ENCODE measurements at places on chromosomes 16 and 17.

DNA sequence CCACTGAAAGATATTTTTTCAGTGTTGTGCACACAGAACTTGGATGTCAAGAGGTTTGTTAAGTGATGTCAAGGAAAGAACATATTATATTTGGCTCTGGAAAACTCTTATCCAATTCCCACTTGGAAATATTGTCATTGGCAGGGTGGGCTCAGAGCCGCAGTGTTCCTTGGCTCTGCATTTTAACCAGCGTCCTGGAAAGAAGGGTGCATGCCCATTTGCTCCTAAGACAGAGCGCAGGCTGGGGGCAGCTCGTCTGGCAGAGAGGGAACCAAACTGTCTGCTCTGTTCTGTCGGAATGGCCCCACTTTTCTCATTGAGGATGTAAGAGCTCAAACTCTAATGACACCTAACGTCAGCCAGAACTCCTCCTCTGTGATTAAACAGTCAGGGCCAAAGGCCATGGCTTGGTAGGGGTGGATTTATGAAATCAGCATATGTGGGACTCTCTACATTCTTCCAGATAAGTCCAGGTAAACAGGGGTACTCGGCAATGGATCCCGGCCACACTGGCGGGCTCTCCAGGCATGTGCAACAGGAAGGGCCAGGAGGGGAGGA lies 18.0 kb downstream of the SLC47A1 start:
- DNase-seq = no peak

- DNase-seq = no peak
Measured at GRCh38 chr17:40666331-40666730, 1.4 kb upstream of the KRT222 start.

- no peak for DNase-seq
Measured at GRCh38 chr17:924711-925475, 54.7 kb downstream of the NXN start.

- DNase-seq = no peak
Measured at GRCh38 chr16:35798885-35799426, 2339.5 kb downstream of the TP53TG3F start.

- DNase-seq = no peak
Measured at GRCh38 chr17:82077617-82078358, 12.2 kb upstream of the DUS1L start.

- DNase-seq = no peak
Measured at GRCh38 chr16:69890114-69890891, 60.8 kb upstream of the CLEC18A start.

- peak; percentile 1 for DNase-seq
Measured at GRCh38 chr16:74297145-74297665, 591 bp downstream of the PSMD7 start.

- DNase-seq = peak; percentile 1
Measured at GRCh38 chr17:4833941-4834680, 971 bp downstream of the MINK1 start.

DNA sequence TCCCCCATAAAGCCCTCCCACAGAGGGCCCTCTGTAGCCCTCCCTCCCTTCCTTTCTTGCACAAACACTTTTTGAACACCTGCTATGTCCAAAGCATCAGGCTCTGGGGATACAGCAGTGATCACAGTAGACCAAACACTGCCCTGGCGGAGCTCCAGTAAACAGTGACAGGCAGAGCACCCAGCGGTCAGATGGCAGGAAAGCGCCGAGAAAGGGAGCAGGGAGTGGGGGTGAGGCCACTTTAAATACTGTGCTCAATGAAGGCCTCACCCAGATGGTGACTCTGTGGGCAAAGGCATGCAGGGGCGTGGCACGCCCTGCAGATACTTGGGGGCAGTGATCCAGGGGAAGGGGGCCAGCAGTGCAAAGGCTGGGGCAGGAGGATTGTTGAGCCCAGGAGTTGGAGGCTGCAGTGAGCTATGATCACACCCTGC lies 7.6 kb downstream of the PRR29 start:
- DNase-seq = no peak

DNA sequence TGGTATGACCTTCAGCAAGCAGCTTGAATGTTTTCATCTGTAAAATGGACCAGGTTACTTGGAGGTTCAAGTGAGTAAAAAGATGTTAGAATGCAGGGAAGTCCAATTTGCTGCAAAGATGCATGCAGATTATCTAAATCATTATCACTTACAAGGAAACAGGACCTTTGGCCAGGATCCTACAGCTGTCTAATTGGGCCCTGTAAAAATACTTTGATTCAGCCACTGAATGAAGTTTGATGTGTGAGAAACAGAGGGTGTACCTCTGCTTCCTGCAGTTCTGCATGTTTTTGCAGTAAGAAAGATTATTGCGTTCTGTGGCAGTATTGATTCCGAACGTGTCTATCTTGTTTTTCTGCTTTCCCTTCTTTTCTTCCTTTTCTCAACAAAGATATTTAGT lies 10.2 kb downstream of the CDH13 start:
- no peak for DNase-seq

GRCh38 chr17:57966875-57967274 lies 11.7 kb upstream of the CUEDC1 start:
- DNase-seq = no peak

GRCh38 chr16:66568355-66568754 lies 2.1 kb downstream of the CMTM1 start:
- DNase-seq = no peak

GRCh38 chr17:30717291-30718098 lies 107.0 kb downstream of the CRLF3 start:
- DNase-seq = no peak

DNA sequence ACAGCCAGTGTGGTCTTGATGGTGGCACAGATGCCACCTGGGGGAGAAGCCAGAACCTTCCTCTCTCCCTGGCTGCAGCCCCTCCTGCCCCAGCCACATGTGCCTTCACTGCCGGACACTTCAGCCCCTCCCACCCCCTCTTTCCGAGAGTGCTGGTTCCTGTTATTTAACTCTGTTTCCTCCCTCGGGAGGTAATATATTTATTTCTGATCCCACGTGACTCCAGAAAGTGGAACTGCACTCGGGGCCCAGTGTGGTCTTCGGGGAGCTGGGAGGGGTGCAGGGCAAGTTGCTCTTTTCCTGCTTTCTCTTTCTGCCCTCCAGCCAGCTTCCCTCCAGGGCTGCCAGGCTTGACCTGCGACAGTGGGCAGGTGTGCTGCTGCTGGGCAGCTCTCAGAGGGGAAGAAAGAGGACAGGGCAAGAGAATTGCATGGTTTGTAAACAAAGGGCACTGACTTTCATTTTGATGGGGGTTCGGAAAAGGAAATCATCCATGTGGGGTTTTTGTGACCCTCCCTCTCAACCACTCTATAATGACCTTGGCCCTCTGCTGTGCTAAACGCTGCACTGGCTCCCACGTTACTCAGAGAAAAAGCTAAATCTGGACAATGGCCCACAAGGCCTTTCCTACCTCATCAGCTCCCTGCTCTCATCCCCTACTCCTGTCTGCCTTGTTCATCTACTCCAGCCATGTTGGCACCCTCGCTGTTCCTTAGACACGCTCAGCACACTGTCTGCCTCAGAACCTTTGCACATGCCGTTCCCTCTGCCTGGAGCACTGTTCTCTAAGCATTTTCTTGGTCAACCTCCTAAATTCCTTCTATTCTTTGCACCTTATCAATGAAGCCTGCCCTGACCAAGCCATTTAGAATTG lies 8.2 kb upstream of the CIITA start:
- no peak for DNase-seq

DNA sequence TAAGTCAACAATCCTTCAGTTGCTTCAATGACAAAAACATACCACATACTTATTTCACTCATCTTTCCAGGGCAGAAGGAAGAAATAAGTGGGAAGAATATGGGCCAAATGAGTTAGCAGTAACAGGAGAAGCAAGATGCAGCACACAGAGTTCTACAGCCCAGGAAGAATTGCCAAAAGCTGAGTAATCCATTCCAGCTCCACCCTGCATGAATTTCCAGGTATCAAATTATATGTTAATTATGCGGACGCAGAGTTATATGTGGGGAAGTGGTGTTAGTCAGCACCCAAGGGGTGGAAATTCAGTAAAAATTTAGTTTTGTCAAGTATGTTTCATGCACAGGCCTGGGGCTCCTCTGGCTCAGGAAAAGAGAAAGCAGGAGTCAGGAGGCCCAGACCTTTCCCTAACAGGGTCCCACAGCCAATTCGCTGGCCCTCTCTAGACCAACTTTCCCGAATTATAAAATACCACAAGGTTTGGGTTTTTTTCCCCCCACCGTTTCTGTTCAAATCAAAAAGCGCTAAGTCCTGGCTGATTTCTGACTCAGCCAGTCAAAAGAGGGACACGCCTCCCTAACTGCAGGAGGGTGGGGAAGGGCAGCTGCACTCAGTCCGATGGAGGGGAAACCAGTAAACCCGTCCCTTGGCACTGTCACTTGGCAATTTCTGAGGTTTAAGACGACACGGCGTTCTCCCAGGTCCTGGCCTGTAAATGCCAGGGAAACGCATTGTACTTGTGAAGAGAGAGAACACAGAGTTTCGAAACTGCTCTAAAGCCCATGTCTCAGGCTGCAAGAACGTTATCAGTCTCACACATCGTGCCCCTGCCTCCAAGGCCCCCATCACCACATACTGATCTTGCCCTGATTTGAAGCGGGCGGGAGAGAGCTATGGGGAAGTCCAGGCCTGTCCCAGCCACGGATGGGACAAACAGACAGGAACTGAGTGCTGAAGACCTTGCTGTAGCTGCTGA lies 58.1 kb downstream of the ZFHX3 start:
- DNase-seq = no peak

- no peak for DNase-seq
Measured at GRCh38 chr17:40921026-40921425, 16.4 kb downstream of the KRT23 start.

GRCh38 chr16:57798953-57799599 lies 3.2 kb downstream of the KIFC3 start:
- DNase-seq = no peak

DNA sequence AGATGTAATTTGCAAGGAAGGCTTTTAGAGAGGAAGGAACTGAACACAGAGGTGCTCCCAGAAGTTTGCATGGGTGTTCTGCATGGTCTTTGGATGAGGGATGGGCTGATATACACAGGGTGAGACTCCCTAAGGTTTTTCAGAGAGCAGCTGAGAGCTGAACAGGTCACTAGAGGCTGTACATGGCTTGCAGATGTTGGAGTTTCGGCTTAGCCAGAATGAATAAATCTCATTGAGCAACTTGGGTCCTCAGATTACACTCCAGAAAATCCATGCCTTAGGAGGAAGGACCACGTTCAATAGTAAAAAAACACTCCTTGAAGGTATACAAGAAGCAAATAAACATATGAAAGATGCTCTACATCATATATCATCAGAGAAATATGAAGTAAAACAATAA lies 7.5 kb upstream of the ITGB3 start:
- no peak for DNase-seq

- no peak for DNase-seq
Measured at GRCh38 chr17:76479515-76480060, 12.2 kb downstream of the AANAT start.

DNA sequence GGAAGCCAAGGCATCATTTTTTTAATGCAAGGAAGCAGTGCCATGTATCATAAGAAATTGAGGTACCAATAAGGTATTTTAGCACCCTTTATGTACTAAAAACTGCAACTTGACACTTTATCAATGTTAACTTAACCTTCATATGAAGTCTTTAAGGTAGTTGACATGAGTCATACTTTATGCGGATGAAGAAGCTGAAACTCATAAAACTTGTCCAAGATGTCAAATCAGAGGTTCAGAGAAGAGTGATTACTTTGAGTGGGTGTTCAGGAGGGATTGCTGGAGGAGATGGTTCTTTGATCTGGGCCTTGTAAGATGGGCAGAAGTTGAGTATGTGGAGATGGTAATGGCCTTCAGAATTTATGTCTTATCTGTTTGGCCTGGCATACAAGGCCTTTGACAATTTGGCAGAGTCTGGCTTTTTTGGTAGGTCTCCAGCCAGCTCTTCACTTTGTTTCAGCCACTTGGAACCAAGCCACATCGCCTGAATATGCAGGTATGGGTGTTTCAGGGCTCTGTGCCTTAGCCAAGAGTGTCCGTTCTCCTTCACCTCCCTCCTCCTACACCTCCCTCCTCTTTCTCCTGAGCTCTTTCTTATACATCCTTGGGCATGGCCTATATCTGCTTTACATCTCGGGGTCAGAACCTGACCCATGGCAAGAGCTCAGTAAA lies 23.7 kb downstream of the YPEL2 start:
- DNase-seq = no peak

- no peak for DNase-seq
Measured at GRCh38 chr16:24478401-24478800, 61.0 kb upstream of the RBBP6 start.

DNA sequence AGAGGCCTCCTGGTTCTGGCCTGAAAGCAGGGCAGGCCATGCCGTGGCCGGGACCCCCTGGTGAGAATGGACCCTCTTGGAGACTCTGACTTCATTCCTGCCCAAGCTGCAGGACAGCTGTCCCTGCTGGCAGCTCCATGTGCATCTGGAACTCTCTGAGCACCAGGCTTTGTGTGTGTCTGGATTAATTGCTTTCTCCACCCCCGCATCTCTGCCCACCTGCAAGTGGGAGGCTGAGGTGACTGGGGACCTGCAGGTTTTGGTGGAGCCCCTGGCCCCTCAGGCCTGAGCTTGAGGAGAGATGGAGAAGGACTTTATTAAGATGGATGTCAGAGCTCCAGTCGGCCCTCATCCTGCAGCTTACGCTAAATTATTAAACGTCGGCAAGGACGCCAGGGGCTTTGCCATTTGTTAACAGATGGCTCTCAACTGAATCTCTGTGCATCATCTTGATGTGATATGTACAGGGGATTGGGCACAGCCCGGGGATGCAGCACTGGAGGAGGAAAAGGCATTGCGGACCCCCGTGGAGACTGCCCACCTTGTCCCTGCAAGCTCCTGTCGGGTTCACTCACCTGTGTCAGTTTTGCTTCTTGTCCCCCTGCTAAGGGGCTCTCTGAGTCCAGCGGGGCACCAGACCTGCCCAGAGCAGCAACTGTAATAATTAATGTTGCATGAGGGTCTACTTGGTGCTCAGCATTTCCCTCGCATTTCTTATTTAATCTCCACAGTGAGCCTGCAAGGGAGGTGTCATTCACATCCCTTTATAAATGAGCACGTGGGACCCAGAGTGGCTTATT lies 154.1 kb upstream of the RPL38 start:
- no peak for DNase-seq

- no peak for DNase-seq
Measured at GRCh38 chr17:50424246-50424995, 1.6 kb upstream of the ACSF2 start.

DNA sequence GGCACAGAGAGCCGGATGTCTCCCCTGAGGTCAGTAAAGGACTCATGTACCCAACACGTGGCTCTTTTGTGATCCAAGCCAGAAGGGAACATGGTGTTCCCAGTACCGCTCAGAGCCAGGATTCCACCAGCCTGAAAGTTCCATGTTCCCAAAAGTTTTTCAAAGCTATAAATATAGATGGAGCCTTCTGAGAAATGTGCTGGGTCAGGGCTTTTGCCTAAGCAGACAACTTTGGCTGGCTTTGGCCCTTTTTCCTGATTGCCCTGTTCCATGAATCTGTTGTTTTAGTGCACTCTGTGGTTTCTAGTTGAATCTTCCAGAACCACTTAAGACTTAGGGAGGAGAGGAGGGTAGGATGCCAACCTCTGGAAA lies 128.5 kb upstream of the HS3ST2 start:
- no peak for DNase-seq

GRCh38 chr16:637081-638018 lies 1.2 kb upstream of the METTL26 start:
- DNase-seq = peak; percentile 78
